ENCODE measurements at places on chromosomes 1 and 21. TPM values are rescaled to one million over a fixed set of nuclear protein-coding genes. Genes with fewer than 3 reads are reported as not detected.

The GIPC2 gene
- total RNA-seq = 4.1 TPM

The ZFP69B gene
- 1.3 TPM for total RNA-seq

The HAX1 gene
- total RNA-seq = 78.2 TPM

The FCRL6 gene
- total RNA-seq = 3.2 TPM

The LYPLA2 gene
- total RNA-seq = 45.9 TPM

The SMIM1 gene
- total RNA-seq = 9.3 TPM

The PCP4 gene
- 1.0 TPM for total RNA-seq

The CRABP2 gene
- 1.4 TPM for total RNA-seq

DNA sequence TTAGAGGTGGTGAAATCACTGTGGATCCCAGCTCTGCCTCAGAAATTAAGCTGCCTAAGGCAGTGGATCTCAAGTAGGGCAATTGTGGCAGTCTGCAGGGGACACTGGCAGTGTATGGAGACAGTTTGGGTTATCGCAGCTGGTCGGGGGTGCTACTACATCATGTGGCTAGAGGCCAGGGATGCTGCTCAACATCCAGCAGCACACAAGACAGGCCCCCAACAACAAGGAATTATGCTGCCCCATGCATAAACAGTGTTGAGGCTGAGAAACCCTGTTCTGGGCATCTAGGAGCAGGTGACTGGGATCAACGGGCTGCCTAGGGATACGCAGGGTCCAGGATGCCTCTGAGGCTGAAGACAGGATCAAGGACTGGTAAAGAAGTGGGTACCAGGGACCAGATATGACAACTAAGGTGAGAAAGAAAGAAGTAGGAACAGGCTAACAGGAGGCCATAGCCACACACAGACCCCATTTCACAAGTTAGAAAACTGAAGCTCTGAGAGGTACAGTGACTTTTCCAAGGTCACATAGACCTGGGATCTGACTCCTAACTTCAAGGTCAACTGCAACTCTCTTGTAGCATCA lies 8.7 kb downstream of the BATF3 start:
- no peaks in the 10 kb centered on the region for H3K36me3 ChIP-seq
- no peaks in the 10 kb centered on the region for H3K4me1 ChIP-seq
- DNase-seq = no peak
- H3K27me3 ChIP-seq = peaks cover 4% of the 10 kb centered on the region
- no peak overlapping the region for H3K27ac ChIP-seq

DNA sequence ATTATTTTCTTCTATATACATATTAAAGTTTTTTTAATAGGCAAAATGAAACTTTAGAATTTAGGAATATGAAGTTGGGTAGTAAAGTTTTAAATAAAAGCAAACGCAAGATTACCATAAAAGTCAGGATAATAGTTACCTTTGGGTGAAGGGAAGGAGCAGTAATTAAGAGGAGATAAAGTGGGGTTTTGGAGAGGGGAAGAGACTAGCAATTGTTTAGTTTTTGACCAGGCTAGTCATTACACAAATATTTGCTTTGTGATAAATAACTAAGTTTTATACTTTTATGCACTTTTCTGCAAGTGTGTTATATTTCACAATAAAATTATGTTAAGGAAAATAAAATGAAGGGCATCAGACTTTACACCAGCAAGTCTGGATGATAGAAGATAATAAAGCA lies 27.7 kb upstream of the GUCA2B start:
- no peak overlapping the region for H3K4me3 ChIP-seq
- DNase-seq = no peak
- no peaks in the 10 kb centered on the region for H3K27me3 ChIP-seq
- H3K36me3 ChIP-seq = no peaks in the 10 kb centered on the region
- H3K4me1 ChIP-seq = no peaks in the 10 kb centered on the region
- no peak overlapping the region for H3K27ac ChIP-seq

GRCh38 chr1:226650236-226650841 lies 88.7 kb downstream of the ITPKB start:
- H3K36me3 ChIP-seq = peaks cover 28% of the 10 kb centered on the region
- no peak for DNase-seq
- peaks cover 39% of the 10 kb centered on the region for H3K4me1 ChIP-seq
- H3K27ac ChIP-seq = no peak overlapping the region
- H3K4me3 ChIP-seq = no peak overlapping the region

GRCh38 chr1:54499097-54499359 lies 49.0 kb upstream of the ACOT11 start:
- DNase-seq = no peak
- no peaks in the 10 kb centered on the region for H3K36me3 ChIP-seq
- H3K4me3 ChIP-seq = peak overlapping the region; percentile 29
- H3K27me3 ChIP-seq = peaks cover 51% of the 10 kb centered on the region
- H3K4me1 ChIP-seq = no peaks in the 10 kb centered on the region

DNA sequence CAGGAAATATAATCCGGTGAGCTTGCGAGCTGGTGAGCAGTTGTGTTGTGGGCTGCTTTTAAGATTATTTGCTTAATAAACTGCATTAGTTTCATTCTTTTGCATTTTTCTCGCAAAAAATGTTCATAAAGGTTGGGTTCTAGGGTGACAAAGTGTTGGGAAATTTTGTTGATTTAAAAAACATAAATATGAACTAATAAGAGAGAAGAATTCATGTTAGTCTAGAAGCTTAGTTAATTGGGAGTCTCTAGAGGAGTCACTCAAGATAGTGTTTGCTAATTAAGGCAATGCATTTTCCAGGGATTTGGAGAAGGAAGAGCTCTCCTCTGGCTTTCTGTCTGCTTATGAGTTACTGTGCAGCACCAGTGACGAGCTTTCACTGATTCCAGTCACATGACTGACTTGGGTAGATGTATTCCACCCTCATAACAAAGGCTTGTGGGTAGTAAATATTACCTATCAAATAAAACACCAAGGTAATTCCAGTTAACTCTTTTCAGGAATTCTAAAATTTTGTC lies 417.0 kb downstream of the PTBP2 start:
- no peak overlapping the region for H3K27ac ChIP-seq
- no peaks in the 10 kb centered on the region for H3K27me3 ChIP-seq
- no peak overlapping the region for H3K4me3 ChIP-seq
- no peaks in the 10 kb centered on the region for H3K4me1 ChIP-seq

- H3K27ac ChIP-seq = no peak overlapping the region
- no peaks in the 10 kb centered on the region for H3K36me3 ChIP-seq
- DNase-seq = no peak
- H3K27me3 ChIP-seq = no peaks in the 10 kb centered on the region
Measured at GRCh38 chr1:35270836-35271235, 2.3 kb downstream of the ZMYM4 start.

DNA sequence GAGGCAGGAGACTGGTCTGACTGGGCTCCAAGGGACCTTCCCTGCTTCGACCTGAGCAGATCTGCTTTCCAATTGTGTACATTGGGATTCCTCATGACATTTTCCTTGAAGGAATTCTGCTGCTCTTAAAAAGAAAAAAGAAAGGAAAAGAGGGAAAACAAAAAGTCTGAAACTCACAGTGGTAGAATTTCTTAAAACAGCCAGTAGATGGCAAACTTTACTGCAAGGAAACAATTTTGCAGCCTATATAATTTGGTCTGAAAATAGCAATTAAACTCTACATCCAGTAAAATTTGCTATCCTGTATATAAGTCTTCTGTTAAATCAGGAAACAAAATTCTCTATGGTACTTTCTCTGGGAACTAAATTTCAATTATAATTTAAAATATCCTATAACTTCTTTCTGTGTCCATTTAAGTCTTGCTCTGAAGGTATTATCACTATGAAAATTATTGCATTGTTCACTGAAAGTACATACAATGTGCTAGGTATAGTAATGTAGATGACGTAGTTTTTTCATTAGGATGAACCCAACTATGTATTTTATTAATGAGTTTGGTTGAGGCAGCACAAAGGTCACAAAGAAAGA lies 59.8 kb downstream of the CRB1 start:
- no peaks in the 10 kb centered on the region for H3K36me3 ChIP-seq
- no peak for DNase-seq
- no peaks in the 10 kb centered on the region for H3K4me1 ChIP-seq
- no peak overlapping the region for H3K4me3 ChIP-seq

DNA sequence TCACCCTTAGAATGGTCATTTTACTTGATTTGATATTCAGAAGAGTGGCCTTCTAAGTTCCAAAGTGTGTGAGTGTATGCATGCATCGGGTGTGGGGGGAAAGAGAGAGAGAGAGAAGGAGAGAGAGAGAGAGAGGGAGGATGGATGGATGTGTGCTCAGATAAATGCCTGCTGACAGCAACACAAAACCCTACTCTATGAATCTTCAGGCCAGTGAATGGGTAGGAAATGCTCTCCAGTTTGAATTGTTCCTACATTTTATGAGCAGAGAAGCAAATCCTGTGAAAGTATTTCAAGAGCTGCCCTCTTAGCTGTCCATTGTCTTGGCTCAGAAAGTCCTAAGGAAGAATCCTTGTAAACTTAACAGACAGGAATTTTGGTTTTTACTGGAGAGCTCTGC lies 7.4 kb downstream of the JAM2 start:
- no peak for DNase-seq
- H3K4me1 ChIP-seq = no peaks in the 10 kb centered on the region
- no peak overlapping the region for H3K4me3 ChIP-seq
- no peaks in the 10 kb centered on the region for H3K36me3 ChIP-seq
- H3K27ac ChIP-seq = no peak overlapping the region
- H3K27me3 ChIP-seq = no peaks in the 10 kb centered on the region

DNA sequence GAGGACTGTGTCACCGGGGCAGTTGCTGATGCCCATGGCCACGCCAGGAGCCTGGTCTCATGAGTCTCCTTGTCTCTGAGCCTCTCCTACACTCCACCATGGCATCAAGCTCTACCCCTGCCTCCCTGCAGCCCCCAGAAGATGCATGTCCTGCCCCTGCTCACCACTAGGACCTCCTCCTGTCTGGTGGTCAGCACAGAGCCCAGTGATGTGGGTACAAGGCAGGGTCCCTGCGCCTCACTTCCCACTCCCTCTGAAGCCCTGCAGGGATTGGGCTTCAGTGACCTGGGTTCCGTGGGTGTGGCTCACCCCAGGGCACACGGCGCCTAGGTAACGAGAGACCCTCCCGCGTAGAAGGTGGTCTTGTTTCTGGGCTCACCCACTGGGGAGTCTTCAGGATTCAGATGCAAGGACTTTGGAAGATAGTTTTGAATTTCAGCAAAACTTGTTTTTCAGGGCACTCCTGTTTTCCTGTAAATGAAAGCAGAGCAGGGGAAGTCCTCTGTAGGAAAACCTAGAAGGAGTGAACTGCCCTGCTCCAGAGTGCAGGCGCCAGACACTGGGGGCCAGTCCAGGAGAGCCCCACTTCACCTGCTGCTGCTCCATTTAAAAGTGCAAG lies 2.8 kb downstream of the COL18A1 start:
- peaks cover 10% of the 10 kb centered on the region for H3K27me3 ChIP-seq
- no peaks in the 10 kb centered on the region for H3K36me3 ChIP-seq
- H3K4me1 ChIP-seq = peaks cover 18% of the 10 kb centered on the region
- DNase-seq = no peak
- H3K27ac ChIP-seq = no peak overlapping the region

GRCh38 chr1:1014799-1015681 lies 1.7 kb downstream of the ISG15 start:
- peaks cover 17% of the 10 kb centered on the region for H3K4me1 ChIP-seq
- no peak for DNase-seq
- no peaks in the 10 kb centered on the region for H3K36me3 ChIP-seq
- H3K27me3 ChIP-seq = no peaks in the 10 kb centered on the region

- no peak overlapping the region for H3K4me3 ChIP-seq
- H3K4me1 ChIP-seq = no peaks in the 10 kb centered on the region
- DNase-seq = no peak
- no peak overlapping the region for H3K27ac ChIP-seq
- peaks cover 28% of the 10 kb centered on the region for H3K36me3 ChIP-seq
Measured at GRCh38 chr1:115682792-115683191, 41.0 kb downstream of the VANGL1 start.

- peaks cover 6% of the 10 kb centered on the region for H3K36me3 ChIP-seq
- no peaks in the 10 kb centered on the region for H3K27me3 ChIP-seq
- DNase-seq = no peak
- no peak overlapping the region for H3K27ac ChIP-seq
- no peaks in the 10 kb centered on the region for H3K4me1 ChIP-seq
Measured at GRCh38 chr1:9849691-9850441, 26.1 kb upstream of the CLSTN1 start.

DNA sequence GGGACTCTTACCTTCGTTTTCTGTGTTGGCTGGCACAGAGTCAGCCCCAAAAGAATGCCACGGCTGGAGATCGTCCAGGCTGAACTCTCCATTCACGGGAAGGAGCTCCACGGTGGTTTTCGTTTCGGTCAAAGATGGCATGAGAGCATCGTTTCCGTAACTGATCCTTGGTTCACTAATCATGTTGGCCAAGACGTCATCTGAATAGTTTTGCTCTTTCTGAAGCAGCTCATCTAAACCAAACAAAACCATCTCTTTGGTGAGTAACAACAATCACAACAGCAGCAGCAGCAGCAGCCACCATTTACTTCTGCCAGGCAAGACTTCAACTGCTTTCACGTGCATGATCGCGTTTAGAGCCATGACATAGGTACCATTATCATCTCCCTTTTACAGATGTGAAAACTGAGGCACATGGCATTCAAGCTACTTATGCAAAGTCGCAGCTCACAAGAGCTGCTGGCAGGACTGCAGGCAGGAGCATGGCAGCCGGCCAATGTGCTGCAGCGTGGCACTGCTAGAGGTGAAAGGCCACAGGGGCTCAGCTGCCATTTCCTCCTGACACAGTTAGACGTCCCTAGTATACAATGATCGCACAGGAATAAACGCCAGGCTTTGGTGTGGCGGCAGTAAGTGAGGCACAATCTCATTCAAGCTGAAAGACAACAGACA lies 177.1 kb downstream of the GABPA start:
- no peak for DNase-seq
- no peak overlapping the region for H3K27ac ChIP-seq
- no peak overlapping the region for H3K4me3 ChIP-seq
- H3K4me1 ChIP-seq = peaks cover 7% of the 10 kb centered on the region
- no peaks in the 10 kb centered on the region for H3K27me3 ChIP-seq

DNA sequence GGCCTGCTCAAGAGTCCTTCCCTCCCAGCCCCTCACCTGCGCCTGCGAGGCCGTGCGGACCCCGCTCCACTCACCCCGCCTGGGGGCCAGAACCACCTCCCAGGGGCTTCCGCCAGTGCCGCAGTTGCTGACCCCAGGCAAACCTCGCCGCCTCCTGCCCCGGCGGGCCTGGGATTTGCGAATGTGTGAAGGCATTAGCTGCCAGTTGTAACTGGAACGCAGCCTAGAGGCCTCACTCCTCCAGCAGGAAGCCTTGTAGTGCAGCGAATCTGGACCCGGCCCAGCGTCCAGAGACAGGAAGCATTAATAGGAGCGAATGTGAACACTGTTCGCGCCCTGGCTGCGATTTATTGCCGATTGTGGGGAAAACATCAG lies 140.9 kb upstream of the ARHGEF16 start:
- H3K27ac ChIP-seq = peak overlapping the region; percentile 92
- H3K4me3 ChIP-seq = no peak overlapping the region
- DNase-seq = peak; percentile 89
- H3K27me3 ChIP-seq = no peaks in the 10 kb centered on the region
- H3K4me1 ChIP-seq = peaks cover 28% of the 10 kb centered on the region

DNA sequence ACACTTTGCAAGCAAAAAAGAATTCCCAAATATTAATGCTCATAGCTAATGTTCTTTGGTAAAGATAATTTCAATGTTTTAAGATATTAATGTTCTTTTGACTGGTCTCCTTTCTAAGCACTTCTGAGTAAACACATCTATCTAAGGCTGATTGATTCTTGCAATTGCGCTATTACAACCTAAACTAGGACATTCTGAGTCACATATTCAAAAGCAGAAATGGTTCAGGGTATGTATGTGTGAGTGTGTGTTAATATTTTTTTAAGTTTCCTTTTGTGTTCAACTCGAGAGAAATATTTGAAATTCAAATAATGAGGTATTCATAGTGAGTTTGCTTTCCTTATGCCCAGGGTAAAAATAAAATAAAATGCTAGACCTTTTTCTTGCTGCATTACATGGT lies 203.6 kb upstream of the GRIK3 start:
- H3K27ac ChIP-seq = no peak overlapping the region
- no peak for DNase-seq
- no peak overlapping the region for H3K4me3 ChIP-seq

Data from upper lobe of right lung (tissue), 1 donor.